ENCODE measurements at places on chromosomes 11 and 22.

- DNase-seq = no peak
These were observed 4.6 kb downstream of the WT1 start for GRCh38 chr11:32430568-32431381.

DNA sequence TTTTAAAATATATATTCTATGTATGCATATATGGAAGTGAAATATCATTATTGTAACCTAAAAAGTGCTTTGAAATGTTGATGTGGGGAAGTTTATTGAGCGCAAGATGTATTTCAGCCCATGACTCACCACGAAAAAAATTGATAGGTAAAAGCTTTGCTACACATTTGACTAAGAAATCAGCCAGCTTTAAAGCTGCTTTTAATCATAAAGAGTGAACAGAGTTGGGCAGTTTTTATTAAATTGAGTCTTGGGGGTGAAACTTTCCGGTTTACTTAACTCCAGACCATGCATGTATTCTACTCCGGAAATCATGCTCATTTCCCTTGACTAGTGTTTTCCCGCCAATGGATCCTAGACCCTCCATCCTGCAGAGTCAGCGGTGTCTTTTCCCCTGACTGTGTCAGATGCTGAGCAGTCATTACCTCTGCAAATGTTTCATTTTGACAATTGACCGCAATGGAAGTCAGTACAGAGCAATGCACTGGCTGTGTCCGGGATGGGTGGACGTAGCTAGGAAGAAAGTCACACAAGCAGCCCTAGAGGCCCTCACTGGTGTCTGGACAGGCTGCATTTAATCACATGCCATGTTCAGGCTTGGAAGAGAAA lies 47.2 kb upstream of the MPEG1 start:
- no peak for DNase-seq

DNA sequence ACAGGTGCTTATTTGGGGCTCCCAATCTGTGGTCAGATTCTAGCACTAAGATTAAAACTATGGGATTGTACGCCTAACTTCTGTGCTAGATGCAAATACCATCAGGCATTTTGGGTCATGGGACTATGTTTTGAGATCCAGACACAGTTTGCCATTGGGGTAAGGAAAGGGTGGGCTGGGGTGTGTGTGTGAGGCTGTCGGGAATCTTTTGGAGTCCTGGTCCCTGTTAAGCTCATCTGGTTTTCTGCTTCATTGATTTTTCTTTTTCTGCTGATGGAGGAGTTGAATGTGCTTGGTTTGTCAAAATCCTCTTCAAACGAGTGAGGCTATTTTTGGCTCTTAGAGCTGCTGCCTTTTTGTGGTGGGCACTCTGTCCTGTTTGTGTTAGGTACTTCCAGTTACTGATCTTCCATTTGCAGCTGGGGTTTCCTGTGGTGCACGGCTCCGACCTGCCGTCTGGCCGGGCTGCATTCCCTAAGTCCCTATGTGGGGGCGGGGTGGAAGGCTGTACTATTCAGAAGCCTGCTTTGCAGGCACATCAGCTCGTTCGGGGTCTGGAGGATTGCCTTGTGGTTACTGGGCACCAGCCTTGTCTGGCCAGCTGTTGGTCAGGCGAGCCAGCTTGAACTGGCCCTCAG lies 2.9 kb downstream of the BCR start:
- DNase-seq = peak; percentile 49

DNA sequence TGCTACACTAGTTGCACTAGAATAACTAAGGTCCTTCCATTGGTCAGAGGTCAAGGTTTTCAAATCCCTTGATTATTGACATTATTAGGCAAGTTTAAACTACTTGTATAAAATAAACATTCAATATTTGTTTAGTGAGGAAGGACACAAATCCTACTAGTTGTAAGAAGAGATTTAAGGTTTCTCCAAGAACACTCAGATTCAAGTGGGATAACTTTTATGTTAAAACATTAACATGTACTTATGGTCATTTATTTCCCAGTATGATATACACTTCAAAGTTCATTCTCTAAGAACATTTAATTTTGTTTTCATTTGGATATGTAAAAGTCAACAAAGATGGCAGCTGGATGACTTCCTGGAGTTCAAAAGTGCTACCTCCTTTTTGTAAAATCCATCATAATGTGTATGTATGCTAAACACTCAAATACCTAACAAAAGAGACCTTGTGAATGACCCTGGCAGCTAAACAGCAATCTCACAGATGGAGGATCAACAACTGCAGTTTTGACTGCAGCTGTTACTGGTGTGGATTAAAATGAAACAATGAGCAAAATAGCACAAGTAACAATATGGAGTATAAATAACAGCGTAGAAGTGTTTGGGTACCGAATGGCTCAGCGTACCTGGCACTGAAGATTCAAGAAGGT lies 1.5 kb downstream of the CCDC90B start:
- DNase-seq = no peak

DNA sequence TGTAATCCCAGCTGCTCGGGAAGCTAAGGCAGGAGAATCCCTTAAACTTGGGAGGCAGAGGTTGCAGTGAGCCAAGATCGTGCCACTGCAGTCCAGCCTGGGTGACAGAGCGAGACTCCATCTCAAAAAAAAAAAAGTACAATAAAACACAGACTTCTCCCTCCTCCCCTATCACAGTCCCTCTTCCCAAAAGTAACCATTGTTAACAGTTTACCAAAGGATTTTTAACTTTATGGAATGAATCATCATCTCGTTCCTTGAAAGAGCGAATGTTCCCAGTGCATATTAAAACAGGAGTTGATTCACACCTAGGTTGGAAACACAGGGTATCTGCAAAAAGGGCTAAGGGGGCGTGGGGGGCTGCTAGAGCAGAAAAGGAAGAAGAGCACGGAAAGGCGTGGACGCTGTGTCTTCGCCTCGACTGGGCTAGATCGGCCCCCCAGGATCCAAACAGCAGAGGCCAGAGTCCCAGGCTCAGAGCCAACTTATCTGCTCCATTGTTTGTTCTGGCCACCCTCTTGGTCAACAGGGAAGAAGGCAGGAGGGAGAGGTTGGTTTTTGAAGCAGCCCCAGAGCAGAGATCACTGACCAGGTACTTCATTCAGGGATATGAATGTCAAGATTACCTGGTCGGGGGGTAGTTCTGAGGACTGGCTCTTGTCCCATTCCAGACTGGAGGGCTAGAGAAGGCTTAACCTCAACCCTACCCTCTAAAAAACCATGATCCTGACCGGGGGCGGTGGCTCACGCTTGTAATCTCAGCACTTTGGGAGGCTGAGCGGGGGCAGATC lies 2.1 kb upstream of the AHNAK start:
- DNase-seq = no peak

- DNase-seq = peak; percentile 38
These were observed 1.5 kb downstream of the SLC43A1 start for GRCh38 chr11:57513911-57514537.

- no peak for DNase-seq
These were observed 33.2 kb downstream of the KIAA0930 start for GRCh38 chr22:45207533-45207932.

GRCh38 chr11:111541254-111542061 lies 938 bp downstream of the LAYN start:
- DNase-seq = no peak

GRCh38 chr11:125165111-125165842 lies 726 bp downstream of the PKNOX2 start:
- peak; percentile 20 for DNase-seq

DNA sequence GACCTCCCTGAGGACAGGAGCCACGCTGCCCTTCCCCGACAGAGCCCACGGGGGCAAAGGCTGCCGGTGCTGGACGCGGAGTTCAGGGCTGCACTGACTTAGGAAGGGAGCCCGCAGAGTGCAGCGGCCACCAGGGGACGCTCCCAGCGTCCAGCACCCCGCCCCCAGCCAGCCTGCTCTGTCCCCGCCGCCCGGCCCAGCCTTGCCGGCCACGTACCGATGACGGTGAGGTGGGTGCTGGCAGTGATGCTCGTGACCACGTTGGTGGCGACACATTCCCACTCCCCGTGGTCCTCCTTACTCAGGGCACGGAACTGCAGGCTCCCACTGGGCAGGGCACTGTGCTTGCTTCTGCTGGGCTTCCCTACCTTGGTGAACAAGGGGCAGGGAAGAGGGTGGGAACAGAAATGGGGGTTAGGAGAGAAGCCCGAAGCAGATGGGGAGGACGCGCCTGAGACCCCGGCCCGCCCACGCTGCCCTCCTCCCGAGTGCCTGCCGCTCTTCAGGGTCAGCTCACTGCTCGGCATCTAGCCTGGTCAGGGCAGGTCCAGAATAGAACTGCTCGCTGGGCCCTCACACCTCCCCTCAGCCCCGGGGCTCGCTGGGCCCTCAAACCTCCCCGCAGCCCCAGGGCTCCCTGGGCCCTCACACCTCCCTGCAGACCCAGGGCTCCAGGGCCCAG lies 25.9 kb downstream of the IGSF9B start:
- no peak for DNase-seq

GRCh38 chr11:74784234-74784633 lies 35.6 kb downstream of the RNF169 start:
- no peak for DNase-seq

GRCh38 chr11:105935791-105936190 lies 86.2 kb downstream of the MSANTD4 start:
- no peak for DNase-seq

- no peak for DNase-seq
These were observed 48.7 kb upstream of the ZBED5 start for GRCh38 chr11:10906521-10906920.

- DNase-seq = no peak
These were observed 13.4 kb upstream of the SLC35C1 start for GRCh38 chr11:45791524-45791923.

GRCh38 chr11:10263929-10264328 lies 30.1 kb downstream of the SBF2 start:
- DNase-seq = no peak

- DNase-seq = no peak
These were observed 662.6 kb downstream of the NTM start for GRCh38 chr11:132033051-132033450.

DNA sequence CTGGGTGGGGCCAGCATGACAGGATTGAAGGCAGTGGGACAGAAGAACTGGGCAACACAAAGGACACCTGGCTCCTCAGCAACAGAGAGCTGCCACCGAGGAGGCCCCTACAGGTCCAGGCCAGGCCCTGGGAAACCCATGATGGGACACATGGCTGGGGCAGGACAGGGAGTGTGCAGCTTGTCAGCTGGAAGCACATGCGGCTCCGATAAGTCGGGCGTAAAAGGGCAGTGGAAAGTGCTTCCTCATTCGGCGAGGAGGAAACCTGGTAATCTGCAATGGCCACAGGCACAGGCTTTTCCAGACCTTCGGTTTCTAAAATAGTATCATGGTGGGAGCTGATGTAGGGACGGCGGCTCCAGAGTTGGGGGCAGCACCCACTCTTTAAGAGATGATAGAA lies 16.5 kb downstream of the GNAZ start:
- no peak for DNase-seq

GRCh38 chr11:114192841-114193389 lies 103.3 kb upstream of the NNMT start:
- no peak for DNase-seq

DNA sequence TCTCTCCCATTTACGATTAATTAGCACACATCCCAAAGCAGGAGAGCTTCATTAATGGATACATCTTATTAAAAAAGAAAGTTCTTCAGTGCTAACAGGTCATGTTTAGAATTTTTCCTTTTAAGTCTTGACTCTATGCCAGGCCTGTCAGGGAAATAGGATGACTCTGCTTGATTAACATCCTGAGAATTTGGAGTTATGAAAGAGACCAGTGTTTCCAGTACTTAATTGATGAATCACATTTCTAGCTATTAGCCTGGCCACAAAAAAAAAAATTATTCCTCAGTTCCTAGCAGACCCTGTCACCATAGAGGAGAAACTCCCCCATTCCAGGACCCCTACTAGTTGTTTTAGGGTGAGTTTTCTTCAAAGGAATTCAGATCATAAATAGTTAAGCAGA lies 23.6 kb upstream of the ME3 start:
- no peak for DNase-seq

GRCh38 chr11:92696076-92696475 lies 273.4 kb upstream of the MTNR1B start:
- DNase-seq = no peak

DNA sequence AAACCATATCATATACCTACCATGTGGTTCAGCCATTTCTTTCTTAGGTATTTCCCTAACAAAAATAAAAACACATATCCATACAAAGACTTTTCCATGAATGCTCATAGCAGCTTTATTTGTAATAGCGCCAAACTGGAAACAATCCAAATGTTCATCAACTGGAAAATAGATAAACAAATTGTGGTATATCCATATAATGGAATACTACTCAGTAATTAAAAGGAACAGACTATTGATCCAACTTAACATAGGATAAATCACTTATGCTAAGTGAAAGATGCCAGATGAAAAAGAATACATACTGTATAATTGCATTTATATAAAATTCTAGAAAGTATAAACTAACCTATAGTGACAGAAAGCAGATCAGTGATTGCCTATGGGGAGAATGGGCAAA lies 323.3 kb downstream of the BUD13 start:
- no peak for DNase-seq

- DNase-seq = no peak
These were observed 272.0 kb upstream of the SESN3 start for GRCh38 chr11:95503047-95503446.

DNA sequence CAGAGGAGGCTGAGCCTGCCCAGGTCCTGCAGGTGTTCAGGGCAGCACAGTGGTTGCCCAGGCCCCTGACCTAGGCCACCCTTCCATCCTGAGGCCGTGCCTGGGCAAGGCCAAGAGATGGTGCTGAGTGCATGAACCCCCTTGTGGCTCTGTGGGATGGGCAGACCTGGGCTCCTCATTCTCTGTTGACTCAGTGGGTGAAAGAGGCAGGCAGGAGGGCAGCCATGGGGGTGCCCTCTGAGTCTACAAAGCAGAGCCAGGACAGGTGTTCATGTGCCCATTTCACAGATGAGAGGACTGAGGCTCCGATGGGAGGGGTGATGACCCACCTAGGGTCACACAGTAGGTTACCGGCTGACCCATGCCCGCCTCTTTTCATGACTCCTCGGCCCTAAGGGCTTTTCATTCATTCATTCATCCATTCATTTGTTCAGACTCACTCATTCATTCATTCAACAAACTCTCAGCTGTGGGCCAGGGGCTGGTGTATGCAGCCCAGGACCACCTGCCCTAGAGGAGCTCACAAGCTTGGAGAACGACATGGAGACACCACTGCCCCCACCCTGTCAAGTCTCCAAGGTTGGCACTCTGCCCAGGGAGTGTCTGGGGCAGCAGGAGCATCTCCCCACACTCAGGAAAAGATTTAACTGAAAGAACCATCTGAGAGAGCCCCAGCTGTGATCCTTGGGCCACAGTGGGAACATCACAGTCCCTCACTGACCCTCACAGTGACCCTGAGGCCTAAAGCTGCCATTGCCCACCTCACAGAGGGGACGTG lies 40.5 kb downstream of the IGLL5 start:
- no peak for DNase-seq

DNA sequence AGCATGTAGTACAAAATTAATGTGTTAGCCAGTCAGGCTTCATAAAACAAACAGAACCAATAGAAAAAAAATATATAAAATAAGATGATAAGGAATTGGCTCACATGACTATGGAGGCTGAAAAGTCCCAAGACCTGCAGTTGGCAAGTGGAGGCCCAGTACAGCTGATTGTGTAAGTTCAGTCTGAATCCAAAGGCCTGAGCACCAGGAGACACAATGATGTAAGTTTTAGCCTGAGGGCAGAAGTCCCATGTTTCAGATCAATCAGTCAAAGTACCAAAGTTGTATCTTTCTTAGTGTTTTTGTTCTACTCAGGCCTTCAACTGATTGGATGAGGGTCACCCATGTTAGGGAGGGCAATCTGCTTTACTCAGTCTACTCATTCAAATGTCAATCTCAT lies 14.3 kb upstream of the OR10D3 start:
- no peak for DNase-seq

GRCh38 chr22:19578180-19579004 lies 54.2 kb upstream of the CLDN5 start:
- no peak for DNase-seq

- DNase-seq = no peak
These were observed 2.5 kb downstream of the MPPED2 start for GRCh38 chr11:30583476-30584280.
